Pons (tissue), 1 donor: ENCODE measurements at places on chromosomes 12 and 14.

DNA sequence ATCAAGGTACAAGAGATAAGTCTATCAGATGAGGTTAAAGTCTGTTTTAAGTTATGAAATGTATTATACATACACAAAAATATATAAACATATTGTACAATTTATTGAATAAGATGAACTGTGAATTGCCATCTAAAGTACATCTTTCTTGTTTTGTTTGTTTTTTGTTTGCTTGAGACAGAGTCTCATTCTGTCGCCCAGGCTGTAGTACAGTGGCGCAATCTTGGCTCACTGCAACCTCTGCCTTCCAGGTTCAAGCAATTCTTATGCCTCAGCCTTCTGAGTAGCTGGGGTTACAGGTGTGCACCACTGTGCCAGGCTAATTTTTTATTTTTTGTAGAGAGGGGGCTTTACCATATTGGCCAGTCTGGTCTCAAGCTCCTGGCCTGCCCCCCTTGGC, 10.0 kb upstream of the PPP4R3A start:
- DNase-seq = no peak

GRCh38 chr12:100738086-100738485, 56.5 kb upstream of the ANO4 start:
- DNase-seq = no peak

DNA sequence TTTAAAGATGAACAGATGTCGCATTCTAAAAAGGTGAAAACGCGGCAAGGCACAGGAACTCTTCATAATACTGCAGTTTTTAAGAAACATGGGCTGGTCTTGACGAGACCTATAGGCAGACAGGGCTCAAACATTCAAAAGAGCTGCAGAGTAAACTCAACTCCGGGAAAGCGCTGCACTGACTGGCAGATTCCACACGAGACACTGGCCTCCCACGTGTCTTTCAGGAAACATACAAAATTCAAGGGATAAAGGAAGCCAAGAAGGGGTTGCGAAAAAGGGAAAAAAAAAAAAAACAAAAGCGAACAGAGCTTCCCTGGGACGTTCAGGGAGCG, 614 bp upstream of the ARF6 start:
- DNase-seq = peak; percentile 81

- no peak for DNase-seq
Measured at GRCh38 chr14:72902801-72903530, 9.1 kb upstream of the DPF3 start.

GRCh38 chr12:62718762-62719426, 216.1 kb downstream of the PPM1H start:
- no peak for DNase-seq

GRCh38 chr14:60758885-60759284, 24.3 kb downstream of the MNAT1 start:
- DNase-seq = no peak

DNA sequence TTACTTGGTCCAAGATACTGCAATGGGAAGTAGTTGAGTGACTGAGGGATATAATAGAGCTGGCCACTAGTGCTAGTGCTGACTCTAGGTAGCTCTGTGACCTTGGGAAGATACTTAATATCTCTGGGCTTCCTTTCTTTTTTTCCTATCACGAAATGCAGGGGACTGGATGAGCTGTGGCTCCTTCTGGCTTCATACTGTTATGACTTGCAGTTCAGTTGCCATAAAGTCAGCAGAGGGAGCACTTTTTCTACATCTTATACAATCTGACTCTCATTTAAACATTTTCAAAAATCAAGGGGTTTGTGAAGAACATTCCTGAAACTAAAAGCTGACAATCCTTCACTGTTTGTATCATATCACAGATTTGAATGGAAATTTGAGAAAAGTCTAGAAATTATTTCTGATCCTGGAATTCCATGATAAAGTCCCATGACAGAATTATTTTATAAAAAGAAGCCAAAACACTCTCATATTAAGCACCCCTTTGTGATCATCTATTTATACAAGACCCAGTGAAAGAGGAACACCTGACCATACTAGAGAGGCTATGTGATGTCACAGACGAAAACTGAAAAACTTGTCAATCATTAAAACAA, 5.3 kb downstream of the BHLHE41 start:
- DNase-seq = peak; percentile 96

DNA sequence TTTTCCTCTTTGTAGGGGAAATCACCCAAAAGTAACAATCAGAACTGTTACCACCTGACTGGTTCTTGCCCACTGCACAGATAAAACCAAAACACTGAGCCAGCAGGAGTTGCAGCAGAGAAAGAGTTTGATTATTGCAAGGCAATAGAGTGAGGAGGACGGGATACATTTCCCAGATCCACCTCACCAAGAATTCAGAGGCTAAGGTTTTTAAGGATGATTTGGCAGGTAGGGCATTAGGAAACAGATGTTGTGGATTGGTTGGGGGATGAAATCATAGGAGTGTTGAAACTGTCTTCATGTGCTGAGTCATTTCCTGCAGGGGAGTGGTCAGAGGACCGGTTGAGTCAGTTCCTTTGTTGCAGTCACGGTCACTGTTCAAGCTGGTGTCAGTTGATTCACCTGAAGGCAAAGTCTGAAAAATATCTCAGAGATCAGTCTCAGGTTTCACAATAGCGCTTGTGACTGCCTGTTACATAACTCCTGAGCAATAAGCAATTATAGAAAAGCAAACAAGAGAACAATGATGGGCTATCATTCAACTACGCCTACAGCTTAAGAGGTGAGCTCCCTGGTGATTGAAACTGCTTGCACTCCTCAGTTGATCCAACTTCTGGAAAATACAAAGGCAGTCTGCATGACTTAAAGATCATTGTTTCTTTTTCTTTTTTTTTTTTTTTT, 20.3 kb upstream of the AMN1 start:
- peak; percentile 20 for DNase-seq

- DNase-seq = no peak
Measured at GRCh38 chr12:72037006-72037795, 98.6 kb downstream of the TPH2 start.
